ENCODE measurements at places on chromosomes 5 and 9. TPM values are rescaled to one million over a fixed set of nuclear protein-coding genes. Genes with fewer than 3 reads are reported as not detected.
A peak's percentile ranks its signal among the peaks of the same experiment; 100 is the strongest.

GRCh38 chr5:74272024-74272775, 368.3 kb downstream of the ENC1 start:
- peaks cover 43% of the 10 kb centered on the region for H3K4me1 ChIP-seq
- no peaks in the 10 kb centered on the region for H3K27me3 ChIP-seq
- DNase-seq: no peak
- H3K27ac ChIP-seq: no peak overlapping the region

DNA sequence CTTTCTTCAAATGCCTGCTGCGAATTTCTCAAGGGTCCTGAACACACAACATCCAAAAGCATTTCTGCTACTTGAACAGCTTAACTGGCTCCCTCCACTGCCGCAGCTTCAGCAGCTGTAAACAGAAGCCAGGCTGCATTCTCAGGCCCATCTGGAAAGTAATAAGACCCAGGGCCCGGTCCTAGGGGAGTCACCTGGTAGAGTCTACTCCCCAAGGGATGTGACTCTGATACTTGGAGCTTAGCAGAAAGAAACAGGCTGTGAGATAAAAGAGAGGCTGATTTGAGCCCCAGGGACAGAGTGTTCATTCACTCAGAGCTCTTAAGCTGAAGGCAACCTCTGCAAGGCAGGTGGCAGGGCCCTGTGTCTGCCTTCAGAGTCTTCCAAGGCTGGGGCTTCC, 356.8 kb downstream of the SPOCK1 start:
- no peaks in the 10 kb centered on the region for H3K27me3 ChIP-seq
- no peaks in the 10 kb centered on the region for H3K36me3 ChIP-seq
- H3K4me1 ChIP-seq: peaks cover 17% of the 10 kb centered on the region
- H3K4me3 ChIP-seq: no peak overlapping the region

DNA sequence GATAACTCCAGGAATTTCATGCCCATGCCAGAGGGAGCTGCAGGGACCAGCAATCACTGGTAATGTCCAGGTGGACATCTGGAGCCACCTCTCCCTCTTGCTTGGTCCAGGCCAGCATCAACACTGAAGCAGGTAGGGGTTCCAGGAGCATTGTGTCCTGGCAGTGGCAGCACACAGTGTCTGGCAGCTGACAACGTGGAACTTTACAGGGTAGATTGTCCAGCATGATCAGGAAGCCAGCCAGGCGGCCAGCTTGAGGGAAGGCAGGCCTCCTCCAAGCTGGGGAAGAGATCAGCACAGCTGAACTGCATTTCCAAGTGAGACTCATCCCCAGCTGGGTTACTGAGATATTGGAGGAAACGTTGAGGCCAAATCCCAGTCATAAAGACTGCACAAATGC, 82.6 kb upstream of the RASGRF2 start:
- no peaks in the 10 kb centered on the region for H3K4me1 ChIP-seq
- no peak overlapping the region for H3K4me3 ChIP-seq
- DNase-seq: no peak
- H3K27ac ChIP-seq: no peak overlapping the region
- no peaks in the 10 kb centered on the region for H3K27me3 ChIP-seq

GRCh38 chr9:120932086-120932823, 5.7 kb upstream of the TRAF1 start:
- peak overlapping the region; percentile 64 for H3K27ac ChIP-seq
- H3K4me3 ChIP-seq: no peak overlapping the region
- H3K36me3 ChIP-seq: no peaks in the 10 kb centered on the region
- DNase-seq: no peak
- H3K27me3 ChIP-seq: no peaks in the 10 kb centered on the region

GRCh38 chr5:139287890-139288635, 5.5 kb upstream of the MATR3 start:
- H3K27ac ChIP-seq: no peak overlapping the region
- peaks cover 27% of the 10 kb centered on the region for H3K36me3 ChIP-seq
- no peak overlapping the region for H3K4me3 ChIP-seq

- no peaks in the 10 kb centered on the region for H3K27me3 ChIP-seq
- H3K4me1 ChIP-seq: no peaks in the 10 kb centered on the region
- no peak overlapping the region for H3K4me3 ChIP-seq
These were observed 266.8 kb downstream of the CRB2 start for GRCh38 chr9:123622711-123623241.

GRCh38 chr9:128568470-128569078, 16.2 kb downstream of the SPTAN1 start:
- no peak overlapping the region for H3K4me3 ChIP-seq
- H3K36me3 ChIP-seq: peaks cover 67% of the 10 kb centered on the region
- H3K27ac ChIP-seq: no peak overlapping the region
- no peaks in the 10 kb centered on the region for H3K27me3 ChIP-seq
- DNase-seq: no peak
- no peaks in the 10 kb centered on the region for H3K4me1 ChIP-seq

CDKN2A gene
- total RNA-seq: 6.1 TPM

- H3K36me3 ChIP-seq: no peaks in the 10 kb centered on the region
- H3K4me3 ChIP-seq: no peak overlapping the region
- DNase-seq: no peak
- no peaks in the 10 kb centered on the region for H3K4me1 ChIP-seq
- peaks cover 2% of the 10 kb centered on the region for H3K27me3 ChIP-seq
These were observed 312.0 kb upstream of the MSX2 start for GRCh38 chr5:174412374-174412773.

GRCh38 chr5:100667161-100667630, 132.0 kb downstream of the FAM174A start:
- no peaks in the 10 kb centered on the region for H3K27me3 ChIP-seq
- no peak overlapping the region for H3K4me3 ChIP-seq
- DNase-seq: no peak
- H3K27ac ChIP-seq: no peak overlapping the region

DNA sequence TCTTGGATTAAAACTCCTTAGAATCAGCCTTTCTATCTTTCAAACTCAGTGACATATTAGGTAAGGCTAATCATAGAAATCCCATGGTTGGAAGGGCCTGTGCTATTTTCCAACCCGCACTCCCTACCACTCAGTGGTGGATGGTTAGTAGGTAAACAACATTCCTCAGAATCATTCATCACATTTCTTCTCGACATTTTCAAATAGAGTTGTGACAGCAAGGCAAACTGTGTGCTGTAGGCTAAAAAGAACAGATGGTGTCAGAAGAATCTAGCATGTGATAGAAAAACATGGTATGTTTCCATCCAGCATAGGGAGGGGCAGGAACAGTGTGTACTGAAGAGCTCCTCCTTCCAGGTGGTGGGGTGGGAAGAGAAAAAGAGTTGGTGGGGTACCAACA, 227.3 kb upstream of the NMUR2 start:
- DNase-seq: no peak
- no peaks in the 10 kb centered on the region for H3K36me3 ChIP-seq
- H3K4me3 ChIP-seq: no peak overlapping the region
- H3K4me1 ChIP-seq: no peaks in the 10 kb centered on the region

PCDHA1 gene
- not detected for total RNA-seq

DNA sequence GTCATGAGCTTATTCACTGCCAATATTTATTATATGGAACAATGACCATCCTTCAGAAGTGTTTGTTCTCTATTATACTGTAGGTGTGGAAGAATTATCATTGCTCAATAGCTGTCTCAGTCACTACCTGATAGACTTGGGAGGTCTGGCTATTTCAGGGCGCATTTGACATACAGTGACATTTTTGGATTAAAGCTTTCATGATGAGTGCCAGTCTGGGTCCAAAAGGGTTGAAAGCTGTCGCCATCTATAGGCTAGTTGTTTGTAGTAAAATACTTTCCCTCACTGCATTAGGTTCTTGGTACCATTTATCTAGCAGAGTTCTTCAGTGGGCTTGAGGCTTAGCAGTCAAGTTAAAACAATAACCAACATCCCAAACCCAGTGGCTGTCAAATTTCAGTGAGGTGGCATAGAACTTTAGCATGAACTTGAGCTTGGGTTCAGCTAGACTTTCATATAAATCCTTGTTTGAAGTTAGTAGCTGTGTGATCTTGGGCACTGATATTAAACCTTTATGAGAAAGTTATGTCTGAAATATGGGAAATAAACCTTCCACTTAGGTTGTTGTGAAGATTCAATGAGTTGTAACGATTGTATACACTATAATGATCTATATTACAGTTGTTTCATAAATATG, 110.5 kb upstream of the CDKN2B start:
- H3K4me1 ChIP-seq: no peaks in the 10 kb centered on the region
- no peaks in the 10 kb centered on the region for H3K36me3 ChIP-seq

DNA sequence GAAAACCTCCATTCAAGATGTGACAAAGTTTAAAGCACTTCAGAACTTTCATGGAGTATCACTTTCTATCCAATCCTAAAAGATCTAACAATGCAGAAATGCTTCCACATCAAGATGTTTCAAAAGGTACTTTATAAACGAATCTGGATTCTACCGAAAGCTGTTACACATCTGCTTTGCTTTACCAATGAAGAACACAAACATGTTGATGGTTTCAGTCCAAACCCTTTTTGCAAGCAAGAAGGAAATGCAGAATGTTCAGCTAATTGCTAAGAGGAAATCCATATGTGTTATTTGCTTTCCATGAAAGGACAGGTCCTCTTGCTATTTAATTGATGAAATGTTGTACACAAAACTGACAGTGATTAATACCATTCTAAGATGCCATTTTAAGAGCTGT, 419.6 kb downstream of the EFNA5 start:
- H3K27ac ChIP-seq: no peak overlapping the region
- H3K27me3 ChIP-seq: no peaks in the 10 kb centered on the region
- DNase-seq: no peak
- H3K4me1 ChIP-seq: no peaks in the 10 kb centered on the region
- H3K4me3 ChIP-seq: no peak overlapping the region

CSF1R gene
- 44.4 TPM for total RNA-seq

CYFIP2 gene
- 37.8 TPM for total RNA-seq

DNA sequence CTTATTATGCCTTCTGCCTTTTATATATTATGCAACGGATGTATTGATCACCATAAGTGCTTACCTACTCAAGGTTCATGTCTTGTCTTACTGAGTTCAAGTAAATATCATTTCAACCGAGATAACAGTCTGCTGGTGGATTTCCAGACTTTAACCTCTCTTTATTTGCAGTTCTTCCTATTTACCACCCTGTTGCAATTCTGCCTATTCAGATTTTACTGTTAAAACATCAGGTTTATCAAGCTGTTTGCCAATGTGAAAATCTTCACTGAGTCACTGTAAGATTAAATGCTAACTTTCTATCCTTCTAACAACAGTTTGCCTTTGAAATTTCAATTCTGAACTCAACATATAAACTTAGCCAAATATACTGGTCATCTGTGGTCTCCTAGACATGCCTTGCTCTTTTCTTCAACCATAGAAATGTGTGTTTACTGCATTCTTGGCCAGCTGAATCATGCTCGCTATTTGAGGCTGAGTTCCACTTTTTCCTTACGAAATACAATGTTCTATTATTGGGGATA, 471.7 kb upstream of the RORB start:
- H3K27me3 ChIP-seq: no peaks in the 10 kb centered on the region
- H3K36me3 ChIP-seq: no peaks in the 10 kb centered on the region
- H3K4me1 ChIP-seq: no peaks in the 10 kb centered on the region
- H3K4me3 ChIP-seq: no peak overlapping the region

DNA sequence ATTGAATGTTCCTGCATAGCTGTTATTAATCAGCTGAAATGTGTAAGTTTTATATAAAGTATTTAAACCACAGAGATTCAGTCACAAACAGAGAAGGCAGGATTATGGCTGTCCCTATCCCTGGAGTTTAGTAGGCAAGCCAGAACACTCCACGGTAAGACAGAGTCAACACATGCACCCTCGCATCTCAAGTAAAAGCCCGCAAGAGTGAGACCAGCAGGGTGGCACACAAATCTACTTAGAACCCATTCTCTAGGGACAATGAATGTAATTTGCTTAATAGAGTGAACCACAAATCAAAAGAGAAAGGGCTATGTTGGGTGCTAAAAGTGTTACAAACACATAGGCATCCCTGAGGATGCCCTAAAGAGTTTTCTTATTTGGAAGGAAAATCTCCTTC, 35.1 kb downstream of the LPAR1 start:
- H3K27me3 ChIP-seq: no peaks in the 10 kb centered on the region
- H3K36me3 ChIP-seq: no peaks in the 10 kb centered on the region
- no peak for DNase-seq

- no peaks in the 10 kb centered on the region for H3K4me1 ChIP-seq
- H3K27ac ChIP-seq: no peak overlapping the region
- no peak for DNase-seq
These were observed 524.4 kb downstream of the PRR16 start for GRCh38 chr5:120988491-120988890.

GRCh38 chr9:97321251-97321650, 13.8 kb downstream of the CCDC180 start:
- H3K4me1 ChIP-seq: no peaks in the 10 kb centered on the region
- no peak overlapping the region for H3K4me3 ChIP-seq
- no peaks in the 10 kb centered on the region for H3K27me3 ChIP-seq
- no peak for DNase-seq
- H3K36me3 ChIP-seq: no peaks in the 10 kb centered on the region

SEMA6A gene
- 49.6 TPM for total RNA-seq

HDHD3 gene
- total RNA-seq: 16.4 TPM

- DNase-seq: no peak
- H3K36me3 ChIP-seq: no peaks in the 10 kb centered on the region
- H3K4me3 ChIP-seq: no peak overlapping the region
- no peaks in the 10 kb centered on the region for H3K27me3 ChIP-seq
- H3K4me1 ChIP-seq: no peaks in the 10 kb centered on the region
These were observed 116.6 kb downstream of the SH3GL2 start for GRCh38 chr9:17695482-17695881.

DNA sequence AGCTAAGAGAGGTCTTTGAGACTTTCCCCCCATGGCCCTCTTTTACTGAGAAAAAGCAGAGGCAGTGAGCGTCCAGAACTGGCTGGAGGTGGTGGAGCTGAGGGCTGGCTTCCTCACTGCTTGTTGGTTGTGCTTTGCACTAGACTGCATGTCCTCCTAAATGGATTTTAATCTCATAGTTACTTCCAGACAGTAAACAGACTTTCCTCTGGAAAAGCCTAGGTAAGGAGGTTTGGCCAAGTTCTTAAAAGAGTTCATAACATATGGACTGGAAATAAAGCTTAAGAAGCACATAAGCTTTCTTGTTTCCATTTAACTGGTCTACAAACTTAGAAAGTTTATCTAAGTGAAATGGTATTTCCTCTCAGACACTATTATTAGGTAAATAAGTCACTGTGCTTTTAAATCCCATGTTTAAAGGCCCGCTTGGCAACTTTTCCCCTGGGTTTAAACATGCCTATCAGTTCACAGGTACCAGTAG, 2.0 kb downstream of the ASPN start:
- H3K36me3 ChIP-seq: no peaks in the 10 kb centered on the region
- DNase-seq: no peak
- no peaks in the 10 kb centered on the region for H3K27me3 ChIP-seq
- peak overlapping the region; percentile 90 for H3K27ac ChIP-seq

DNA sequence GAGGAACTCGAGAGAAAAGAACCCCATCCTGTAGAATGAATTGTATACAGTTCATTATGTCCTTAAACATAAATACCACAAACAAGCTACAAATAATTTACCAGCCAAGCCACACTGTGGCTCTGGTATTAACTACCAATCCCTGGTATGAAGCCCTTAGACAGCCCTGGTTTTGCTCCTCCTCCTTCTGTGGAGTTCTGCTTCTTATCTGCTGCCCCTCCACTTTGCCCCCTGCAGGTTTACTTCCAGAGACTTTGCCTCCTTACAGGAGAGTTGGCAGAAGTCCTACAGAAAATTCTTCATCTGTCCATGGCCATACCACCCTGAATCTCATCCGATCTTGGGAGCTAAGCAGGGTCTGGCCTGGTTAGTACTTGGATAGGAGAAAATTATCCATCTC, 219.8 kb downstream of the ACTL7B start:
- no peak for DNase-seq
- H3K27ac ChIP-seq: no peak overlapping the region
- H3K27me3 ChIP-seq: no peaks in the 10 kb centered on the region
- no peaks in the 10 kb centered on the region for H3K36me3 ChIP-seq
